Frontal cortex (tissue), 4 donors: ENCODE measurements at places on chromosomes 11 and 22.

GRCh38 chr22:49929211-49929979 lies 11.0 kb downstream of the CRELD2 start:
- DNase-seq = peak; percentile 90

GRCh38 chr11:1128311-1129142 lies 29.2 kb upstream of the MUC5AC start:
- no peak for DNase-seq

DNA sequence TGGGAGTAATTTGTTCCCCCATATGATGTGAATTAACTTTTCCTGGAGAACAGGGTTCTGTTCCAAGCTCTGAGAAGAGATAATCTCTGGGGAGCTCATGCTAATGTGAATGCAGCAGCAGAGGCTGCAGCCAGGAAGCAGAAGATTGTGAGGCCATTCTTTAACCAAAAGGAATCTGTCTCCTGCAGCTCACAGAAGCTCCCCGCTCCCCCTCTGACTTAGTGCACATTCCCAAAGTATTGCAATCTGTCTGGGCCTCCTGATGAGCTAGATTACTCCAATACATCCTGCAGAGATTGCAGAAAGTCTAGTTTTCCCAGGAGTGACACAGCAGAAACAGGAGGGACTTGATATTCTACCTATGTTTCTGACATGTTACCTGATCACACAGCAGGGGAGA lies 420.6 kb upstream of the FAT3 start:
- no peak for DNase-seq

DNA sequence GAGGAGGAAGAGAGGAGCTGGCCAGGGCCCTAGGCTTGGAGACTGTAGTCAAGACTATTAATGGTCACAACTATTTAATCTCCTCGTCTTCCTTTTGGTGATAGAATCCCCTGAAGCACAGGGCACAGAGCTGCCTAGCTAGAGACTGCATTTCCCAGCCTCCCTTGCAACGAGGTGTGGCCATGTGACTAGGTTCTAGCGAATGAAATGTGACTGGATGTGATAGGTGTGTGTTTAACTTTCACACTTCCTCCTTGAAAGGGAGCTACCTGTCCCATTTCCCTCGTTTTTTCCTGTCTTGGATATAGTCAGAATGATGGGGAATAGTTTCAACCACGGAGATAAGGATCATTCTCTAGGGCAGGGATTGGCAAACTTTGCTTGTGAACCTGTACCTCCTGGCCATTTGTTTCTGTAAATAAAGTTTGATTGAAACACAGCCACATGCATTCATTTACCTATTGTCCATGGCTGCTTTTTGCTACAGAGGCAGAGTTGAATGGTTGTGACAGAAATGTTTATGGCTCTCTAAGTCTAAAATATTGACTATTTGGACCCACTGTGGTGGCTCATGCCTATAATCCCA lies 313.5 kb downstream of the MIAT start:
- no peak for DNase-seq

- DNase-seq = no peak
Observed at GRCh38 chr22:23182309-23183060, 2.2 kb downstream of the BCR start.

DNA sequence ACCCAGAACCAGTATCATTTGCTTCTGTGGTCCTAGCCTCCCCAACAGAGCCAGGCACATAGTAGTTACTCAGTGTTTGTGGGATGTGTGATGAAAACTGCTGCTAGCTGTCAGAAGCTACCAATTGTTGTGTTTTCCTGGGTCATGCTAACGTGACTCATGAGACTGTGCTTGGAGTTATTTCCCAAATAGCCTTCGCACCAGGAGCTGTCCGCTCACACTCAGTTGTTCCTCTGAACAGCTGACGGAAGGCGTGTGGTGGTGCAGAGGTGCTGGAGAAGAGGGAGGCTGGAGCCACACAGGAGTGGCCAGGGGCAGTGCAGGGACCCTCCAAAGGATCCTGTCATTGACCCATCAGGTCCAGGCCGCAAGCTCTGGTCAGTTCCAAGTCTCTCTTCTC lies 53.9 kb upstream of the TBCEL start:
- DNase-seq = no peak

DNA sequence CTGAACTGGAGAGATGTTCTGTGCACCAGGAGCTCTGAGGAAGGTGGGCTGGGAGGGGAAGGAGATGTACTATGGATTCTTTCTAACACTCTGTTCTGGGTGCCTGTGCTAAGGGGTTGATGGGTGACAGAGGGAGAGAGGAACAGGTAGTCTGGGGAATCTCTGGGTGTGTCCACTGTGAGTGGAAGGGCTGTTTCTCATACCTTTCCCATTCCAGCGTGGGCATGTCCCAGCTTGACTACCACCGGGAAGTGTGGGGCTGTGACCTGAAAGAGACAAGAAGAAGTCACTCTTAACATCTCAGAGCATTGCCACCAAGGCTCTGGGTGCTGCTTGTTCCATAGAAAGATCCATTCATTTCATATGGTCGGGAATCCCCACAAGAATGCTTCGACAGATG lies 121.9 kb downstream of the FBXO7 start:
- DNase-seq = no peak

DNA sequence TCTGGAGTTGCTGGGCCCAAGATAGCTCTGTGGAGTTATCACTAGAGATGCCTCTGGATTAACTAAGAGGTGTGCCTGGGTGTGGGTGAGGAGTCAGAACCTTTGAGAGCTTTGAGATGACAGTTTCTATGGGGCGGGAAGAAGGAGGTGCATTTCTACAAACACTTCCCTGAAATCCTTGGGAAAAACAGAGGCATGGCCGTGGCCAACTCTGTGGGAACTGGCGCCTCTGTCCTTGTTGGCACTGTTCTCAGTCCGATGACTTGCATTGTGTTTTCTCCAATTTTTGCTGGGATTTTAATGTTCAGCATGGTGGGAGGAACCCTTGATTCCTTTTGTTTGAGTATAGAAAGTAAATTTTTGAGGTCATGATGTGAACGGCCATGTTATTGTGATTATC lies 115.8 kb upstream of the PARVA start:
- no peak for DNase-seq

DNA sequence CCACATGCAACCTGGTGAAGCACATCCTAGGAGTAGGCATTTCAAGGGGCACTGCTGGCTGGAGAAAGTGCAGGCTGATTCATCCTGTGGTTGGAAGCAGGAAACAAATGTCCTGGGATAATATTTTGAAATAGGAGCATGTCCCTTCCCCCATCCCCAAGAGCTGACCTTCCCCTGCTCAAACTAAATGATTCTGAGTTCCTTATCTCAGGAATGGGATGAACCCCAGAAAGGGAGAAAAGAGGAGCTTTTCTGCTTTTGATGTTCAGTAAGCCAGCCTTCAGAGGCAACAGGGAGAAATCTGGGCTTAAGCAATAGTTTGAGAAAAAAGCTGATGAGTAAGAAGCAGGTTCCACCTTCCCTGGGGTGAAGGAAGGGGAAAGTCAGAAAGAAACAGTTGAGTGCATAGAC lies 19.5 kb upstream of the SPON1 start:
- DNase-seq = no peak

- no peak for DNase-seq
Observed at GRCh38 chr11:12822392-12823022, 148.3 kb downstream of the TEAD1 start.

DNA sequence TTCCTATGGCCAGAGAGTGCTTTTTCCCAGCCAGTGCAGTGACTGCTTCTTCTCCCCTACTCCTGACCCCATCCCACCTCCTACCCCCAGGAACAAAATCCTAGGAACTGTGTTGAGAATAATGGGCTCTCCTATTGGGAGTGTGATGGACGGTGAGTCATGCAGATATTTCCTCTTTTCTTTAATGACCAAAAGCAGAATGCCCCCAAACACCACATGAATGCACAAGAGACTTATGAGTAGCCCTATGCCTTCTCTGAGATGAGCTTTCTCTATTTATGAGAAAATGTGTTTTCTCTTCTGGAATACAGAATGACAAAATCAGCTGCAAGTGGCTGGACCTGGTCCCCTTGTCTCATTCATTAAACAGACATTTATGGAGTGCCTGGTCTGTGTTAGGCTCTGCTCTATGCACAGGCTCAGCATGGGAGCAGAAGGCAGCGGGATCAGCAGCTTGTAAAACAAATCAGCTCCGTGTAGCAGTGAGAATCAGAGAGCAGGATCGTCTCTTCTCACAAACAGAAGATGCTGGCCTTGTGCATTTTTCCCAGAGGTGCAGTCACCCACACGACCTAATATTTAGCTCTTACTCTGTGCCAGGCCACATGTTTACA lies 47.5 kb upstream of the GALNT18 start:
- DNase-seq = no peak

DNA sequence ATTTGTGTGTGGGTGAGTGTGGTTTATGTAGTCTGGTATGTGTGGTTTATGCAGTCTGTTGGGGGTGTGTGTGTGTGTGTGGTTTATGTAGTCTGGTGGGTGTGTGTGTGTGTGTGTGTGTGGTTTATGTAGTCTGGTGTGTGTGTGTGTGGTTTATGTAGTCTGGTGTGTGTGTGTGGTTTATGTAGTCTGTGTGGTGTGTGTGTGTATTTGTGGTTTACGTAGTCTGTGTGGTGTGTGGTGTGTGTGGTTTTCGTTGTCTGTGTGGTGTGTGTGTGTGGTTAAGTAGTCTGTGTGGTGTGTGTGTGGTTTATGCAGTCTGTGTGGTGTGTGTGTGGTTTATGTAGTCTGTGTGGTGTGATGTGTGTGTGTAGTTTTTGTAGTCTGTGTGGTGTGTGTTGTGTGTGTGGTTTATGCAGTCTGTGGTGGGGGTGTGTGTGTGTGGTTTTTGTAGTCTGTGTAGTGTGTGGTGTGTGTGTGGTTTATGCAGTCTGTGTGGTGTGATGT lies 26.2 kb upstream of the PARVG start:
- DNase-seq = no peak

DNA sequence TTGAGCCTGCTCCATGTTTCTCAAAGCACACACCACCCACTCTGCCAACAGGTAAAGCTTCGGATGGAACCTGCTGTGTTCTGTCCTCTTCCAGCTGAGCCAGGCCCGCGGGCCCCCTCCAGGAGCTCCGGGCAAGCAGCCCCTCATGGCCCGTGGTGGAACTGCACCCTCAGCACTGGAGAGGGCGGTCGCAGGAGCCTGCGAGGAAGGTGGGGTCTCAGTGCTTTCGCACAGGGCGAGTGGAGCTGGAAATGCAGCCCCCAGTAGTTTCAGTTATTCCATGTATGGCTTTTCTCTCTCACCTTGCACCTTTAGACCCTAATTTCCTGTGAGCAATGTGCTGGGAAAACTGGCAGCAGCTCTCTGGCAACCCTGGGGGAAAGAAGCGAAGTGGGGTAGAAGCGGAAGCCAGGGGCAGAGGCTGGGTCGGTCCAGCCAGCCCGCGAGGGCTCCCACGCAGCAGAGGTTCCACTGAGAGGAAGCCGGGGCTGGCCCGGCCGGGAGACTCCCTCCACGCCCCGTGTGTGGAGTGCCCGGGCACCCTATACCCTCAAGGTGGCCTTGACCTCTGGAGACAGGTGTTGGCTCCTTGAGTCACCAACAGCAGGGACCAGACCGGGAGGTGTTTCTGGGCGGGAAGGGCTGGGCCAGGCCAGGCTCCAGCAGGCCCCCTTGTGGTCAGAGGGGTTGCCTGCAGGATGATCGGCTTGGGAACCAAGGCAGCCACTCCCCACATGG lies 119.9 kb upstream of the TMEM45B start:
- DNase-seq = no peak

GRCh38 chr11:69703453-69703767 lies 412 bp downstream of the FGF19 start:
- no peak for DNase-seq

GRCh38 chr11:69943066-69943465 lies 123.8 kb upstream of the FGF3 start:
- no peak for DNase-seq

DNA sequence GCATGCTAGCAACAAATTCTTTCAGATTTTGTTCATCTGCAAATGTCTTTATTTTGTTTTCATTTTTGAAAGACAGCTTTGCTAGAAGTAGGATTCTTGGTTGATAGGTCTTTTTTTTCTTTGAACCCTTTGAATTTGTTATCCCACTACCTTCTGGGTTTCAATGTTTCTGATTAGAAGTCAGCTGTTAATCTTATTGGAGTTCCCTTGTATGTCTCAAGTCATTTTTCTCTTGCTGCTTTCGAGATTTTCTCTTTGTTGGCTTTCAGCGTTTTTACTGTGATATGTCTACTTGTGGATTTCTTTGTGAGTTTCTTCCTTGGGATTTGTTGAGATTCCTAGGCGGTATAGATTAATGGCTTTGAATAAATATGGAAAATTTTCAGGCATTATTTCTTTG lies 27.2 kb upstream of the MS4A8 start:
- DNase-seq = no peak

GRCh38 chr11:4092026-4092425 lies 2.6 kb upstream of the RRM1 start:
- no peak for DNase-seq

DNA sequence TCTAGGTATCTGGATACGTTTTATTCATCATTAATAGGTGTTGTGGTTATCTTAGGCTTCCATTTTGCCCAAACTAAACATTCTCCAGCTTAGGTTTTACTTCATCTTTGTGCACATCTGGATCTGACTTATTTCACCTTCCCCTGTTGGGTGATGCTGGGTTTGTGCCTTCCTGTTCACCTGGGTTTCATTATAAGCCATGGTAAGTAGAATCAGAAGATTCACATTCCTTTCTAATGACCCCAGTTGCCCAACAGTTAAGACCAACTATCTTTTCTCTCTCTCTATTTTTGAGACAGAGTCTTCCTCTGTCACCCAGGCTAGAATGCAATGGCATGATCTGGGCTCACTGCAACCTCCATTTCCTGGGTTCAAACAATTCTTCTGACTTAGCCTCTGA lies 44.6 kb downstream of the LMO2 start:
- no peak for DNase-seq

- DNase-seq = no peak
Observed at GRCh38 chr11:47183969-47184368, 2.3 kb downstream of the PACSIN3 start.
